Tibial nerve (tissue), 4 donors: ENCODE measurements at places on chromosomes 1 and 21. TPM values are rescaled to one million over a fixed set of nuclear protein-coding genes. Genes with fewer than 3 reads are reported as not detected.

The TIE1 gene
- 37.5 TPM for total RNA-seq

DNA sequence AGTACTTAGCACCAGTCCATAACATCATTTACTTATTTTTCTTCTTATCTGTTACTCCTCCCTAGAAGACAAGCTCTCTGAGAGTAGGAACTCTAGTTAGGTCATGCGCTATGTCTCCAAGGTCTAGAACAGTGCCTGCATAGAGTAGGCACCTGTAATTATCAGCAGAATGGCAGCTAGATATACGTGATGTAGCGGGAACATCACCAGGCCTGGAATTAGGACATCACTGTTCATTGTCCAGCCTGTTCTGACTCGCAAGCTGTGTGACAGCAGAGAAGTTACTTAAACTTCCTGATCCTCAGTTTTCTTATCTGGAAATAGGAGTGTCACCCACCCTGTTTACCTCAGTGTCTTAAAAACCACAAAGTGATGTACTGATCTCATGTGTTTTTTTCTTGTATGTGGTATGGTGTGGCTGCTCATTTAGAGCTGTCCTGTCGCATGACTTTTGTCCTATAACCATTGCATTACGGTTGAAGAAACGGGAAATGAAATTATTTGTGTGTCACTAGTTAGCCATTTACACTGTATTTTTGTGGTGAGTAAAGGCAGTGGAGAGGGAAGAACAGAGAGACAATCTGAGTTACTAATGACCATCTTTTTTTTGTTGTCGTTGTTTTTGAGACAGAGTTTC, 37.1 kb upstream of the EXO1 start:
- H3K4me3 ChIP-seq: no peak overlapping the region
- H3K27ac ChIP-seq: no peak overlapping the region
- H3K4me1 ChIP-seq: no peaks in the 10 kb centered on the region
- DNase-seq: no peak
- H3K36me3 ChIP-seq: no peaks in the 10 kb centered on the region

The LINGO4 gene
- total RNA-seq: not detected

The SMCP gene
- total RNA-seq: not detected

- H3K27ac ChIP-seq: peak overlapping the region; percentile 58
- peak; percentile 53 for DNase-seq
- no peaks in the 10 kb centered on the region for H3K36me3 ChIP-seq
- no peaks in the 10 kb centered on the region for H3K4me1 ChIP-seq
- H3K4me3 ChIP-seq: no peak overlapping the region
- no peaks in the 10 kb centered on the region for H3K27me3 ChIP-seq
Observed at GRCh38 chr1:232728507-232729263, 76.5 kb upstream of the MAP10 start.

DNA sequence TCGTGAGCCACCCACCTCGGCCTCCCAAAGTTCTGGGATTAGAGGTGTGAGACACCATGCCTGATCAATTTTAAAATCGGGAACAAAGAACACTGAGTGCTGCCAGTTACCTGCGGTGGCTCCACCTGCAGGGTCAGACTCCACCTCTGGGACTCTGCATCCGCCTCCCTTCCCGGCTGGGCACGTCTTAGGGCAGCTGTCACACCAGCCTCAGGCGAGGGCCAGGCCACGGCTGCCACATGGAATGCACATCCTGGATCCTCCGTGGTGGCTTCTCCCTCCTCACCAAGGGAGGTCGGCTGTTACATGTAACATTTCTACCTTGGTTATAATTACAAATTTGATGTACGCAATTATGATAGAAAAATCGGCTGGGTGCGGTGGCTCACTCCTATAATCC, 5.9 kb upstream of the MXRA8 start:
- no peaks in the 10 kb centered on the region for H3K36me3 ChIP-seq
- H3K27me3 ChIP-seq: no peaks in the 10 kb centered on the region
- no peak overlapping the region for H3K4me3 ChIP-seq
- H3K27ac ChIP-seq: no peak overlapping the region
- no peak for DNase-seq
- peaks cover 26% of the 10 kb centered on the region for H3K4me1 ChIP-seq

The OR6P1 gene
- total RNA-seq: not detected

DNA sequence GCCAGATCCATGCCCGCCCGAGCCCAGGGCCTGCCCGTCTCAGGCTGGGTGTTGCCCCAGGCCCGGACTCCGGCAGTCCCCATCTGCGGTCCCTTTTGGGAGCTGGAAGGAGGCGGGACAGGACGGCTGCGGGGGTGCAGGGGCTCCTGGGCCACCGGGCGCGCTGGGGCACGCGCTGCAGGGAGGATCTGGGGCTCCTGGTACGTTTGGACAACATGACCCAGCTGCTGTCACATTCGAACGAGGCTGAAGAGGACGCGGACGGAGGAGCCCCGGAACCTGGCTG, 6.6 kb upstream of the CALML6 start:
- no peaks in the 10 kb centered on the region for H3K27me3 ChIP-seq
- DNase-seq: no peak
- no peaks in the 10 kb centered on the region for H3K36me3 ChIP-seq
- H3K4me1 ChIP-seq: peaks cover 38% of the 10 kb centered on the region
- peak overlapping the region; percentile 88 for H3K4me3 ChIP-seq

DNA sequence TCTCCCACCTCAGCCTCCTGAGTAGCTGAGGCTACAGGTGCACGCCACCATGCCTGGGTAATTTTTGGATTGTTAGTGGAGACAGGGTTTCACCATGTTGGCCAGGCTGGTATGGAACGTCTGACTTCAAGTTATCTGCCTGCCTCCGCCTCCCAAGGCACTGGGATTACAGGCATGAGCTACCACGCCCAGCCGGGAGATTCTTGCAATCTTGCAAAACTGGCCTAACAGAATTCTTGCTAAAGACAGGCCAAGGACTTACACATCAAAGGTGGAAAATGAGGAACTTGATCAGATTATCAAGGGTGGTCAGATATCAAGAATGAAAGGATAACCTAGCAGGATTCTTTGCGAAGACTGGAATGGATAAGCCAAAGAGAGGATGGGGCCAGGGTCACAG, 98.3 kb upstream of the TIAM1 start:
- H3K36me3 ChIP-seq: no peaks in the 10 kb centered on the region
- H3K4me1 ChIP-seq: no peaks in the 10 kb centered on the region
- H3K4me3 ChIP-seq: no peak overlapping the region
- DNase-seq: no peak

DNA sequence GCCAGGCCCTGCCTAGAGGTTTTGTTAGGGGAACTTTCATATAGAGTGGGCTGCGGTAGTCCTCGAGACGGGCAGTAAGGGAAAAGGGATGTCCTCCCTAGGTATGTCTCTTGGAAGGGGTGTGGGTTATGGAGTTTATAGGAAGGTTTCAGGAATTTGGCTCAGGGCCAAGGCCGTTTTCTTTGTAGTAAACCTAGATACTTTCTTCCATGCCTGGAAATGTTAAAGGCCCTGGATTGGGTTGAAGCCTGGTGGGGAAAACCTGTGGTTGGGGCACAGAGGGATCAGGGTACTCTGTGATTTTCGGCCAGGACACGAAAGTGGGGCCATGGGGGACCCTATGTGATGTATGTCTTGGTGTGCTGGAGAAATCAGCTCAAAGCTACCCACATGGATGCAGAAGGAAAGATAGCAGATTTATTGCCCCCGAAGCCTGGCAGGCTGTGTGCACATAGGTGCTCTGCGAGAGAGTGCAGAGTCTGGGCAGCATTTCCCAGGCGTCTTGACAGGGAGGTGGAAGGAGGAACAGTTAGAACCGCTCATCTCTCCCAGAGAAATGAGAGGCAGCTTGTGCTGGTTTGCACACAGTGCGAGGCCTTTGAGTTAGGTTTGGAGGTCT, 1.7 kb downstream of the SNAP47 start:
- H3K27me3 ChIP-seq: no peaks in the 10 kb centered on the region
- H3K4me3 ChIP-seq: no peak overlapping the region
- DNase-seq: no peak
- H3K4me1 ChIP-seq: peaks cover 24% of the 10 kb centered on the region
- no peak overlapping the region for H3K27ac ChIP-seq

- H3K4me3 ChIP-seq: no peak overlapping the region
- H3K27ac ChIP-seq: no peak overlapping the region
- DNase-seq: no peak
- peaks cover 11% of the 10 kb centered on the region for H3K36me3 ChIP-seq
- H3K4me1 ChIP-seq: no peaks in the 10 kb centered on the region
Observed at GRCh38 chr1:170067253-170067819, 7.2 kb downstream of the KIFAP3 start.

DNA sequence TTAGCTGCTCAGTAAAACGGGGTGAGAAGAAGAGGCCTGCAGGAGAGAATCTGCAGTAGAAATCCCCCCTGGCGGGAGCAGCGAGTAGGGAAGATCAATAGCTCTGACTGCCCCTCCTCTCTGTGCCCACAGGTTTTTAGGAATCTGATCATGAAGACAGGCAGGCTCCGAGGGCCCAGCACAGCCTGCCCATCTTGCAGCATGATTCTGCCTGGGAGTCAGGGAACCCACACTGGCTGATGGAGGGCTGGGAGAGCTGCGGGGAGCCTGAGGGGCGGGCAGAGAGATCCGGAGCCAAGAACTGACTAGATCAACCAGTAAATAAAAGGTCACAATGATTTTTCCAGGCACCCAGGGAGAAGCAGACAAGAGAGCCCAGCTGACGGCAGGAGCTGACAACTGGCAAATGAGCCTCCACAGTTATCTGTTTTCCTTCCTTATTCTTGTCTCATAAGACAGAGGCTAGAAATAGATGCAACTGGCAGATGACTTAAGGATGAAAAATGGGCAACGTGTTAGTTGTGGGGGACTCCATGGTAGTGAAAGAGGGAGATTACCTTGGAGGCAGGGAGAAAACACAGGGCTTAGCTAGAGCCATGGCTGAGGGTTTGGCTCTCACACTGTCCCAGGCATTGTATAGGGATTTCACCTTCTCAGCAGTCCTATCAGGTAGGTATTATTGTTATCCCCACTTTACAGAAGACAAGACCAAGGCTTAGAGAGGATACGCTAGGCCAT, 116.2 kb downstream of the PLXNA2 start:
- no peaks in the 10 kb centered on the region for H3K4me1 ChIP-seq
- no peak overlapping the region for H3K4me3 ChIP-seq
- no peaks in the 10 kb centered on the region for H3K27me3 ChIP-seq
- no peak overlapping the region for H3K27ac ChIP-seq
- no peaks in the 10 kb centered on the region for H3K36me3 ChIP-seq
- no peak for DNase-seq

DNA sequence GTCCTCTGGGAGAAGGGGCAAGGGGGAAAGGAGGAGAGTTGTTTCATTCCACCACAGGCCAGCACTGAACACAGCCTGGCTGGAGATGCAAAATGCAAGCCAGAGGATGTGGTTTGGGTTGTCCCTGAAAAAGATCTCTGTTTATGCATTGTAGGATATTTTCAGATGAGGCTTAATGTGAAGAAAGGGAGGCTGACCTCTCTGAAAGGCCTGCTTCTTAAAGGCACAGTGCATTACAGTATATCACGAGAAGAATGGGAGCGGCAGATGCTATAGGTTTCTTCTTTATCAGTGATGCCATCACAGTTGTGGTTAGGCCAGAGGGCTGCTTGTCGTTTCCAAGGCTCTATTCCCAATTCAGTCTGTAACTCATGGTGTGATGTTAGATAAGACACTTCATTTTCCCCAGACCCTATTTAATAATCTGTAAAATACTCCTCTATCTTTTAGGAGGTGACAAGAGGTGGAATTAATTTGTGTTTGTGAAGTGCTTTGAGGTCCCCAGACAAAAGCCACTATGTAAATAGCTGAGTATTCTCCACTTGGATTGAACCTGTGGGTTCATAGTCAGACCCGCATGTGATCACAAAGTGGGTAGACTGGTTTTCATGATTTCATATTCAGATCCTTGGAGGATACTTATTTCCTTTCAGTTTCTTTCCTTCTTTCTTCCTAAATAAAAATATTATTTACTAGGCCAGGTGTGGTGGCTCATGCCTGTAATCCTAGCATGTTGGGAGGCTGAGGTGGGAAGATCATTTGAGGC, 76.5 kb upstream of the WDR26 start:
- H3K27me3 ChIP-seq: no peaks in the 10 kb centered on the region
- H3K36me3 ChIP-seq: no peaks in the 10 kb centered on the region
- no peak overlapping the region for H3K4me3 ChIP-seq
- H3K4me1 ChIP-seq: no peaks in the 10 kb centered on the region
- no peak for DNase-seq
- H3K27ac ChIP-seq: no peak overlapping the region

DNA sequence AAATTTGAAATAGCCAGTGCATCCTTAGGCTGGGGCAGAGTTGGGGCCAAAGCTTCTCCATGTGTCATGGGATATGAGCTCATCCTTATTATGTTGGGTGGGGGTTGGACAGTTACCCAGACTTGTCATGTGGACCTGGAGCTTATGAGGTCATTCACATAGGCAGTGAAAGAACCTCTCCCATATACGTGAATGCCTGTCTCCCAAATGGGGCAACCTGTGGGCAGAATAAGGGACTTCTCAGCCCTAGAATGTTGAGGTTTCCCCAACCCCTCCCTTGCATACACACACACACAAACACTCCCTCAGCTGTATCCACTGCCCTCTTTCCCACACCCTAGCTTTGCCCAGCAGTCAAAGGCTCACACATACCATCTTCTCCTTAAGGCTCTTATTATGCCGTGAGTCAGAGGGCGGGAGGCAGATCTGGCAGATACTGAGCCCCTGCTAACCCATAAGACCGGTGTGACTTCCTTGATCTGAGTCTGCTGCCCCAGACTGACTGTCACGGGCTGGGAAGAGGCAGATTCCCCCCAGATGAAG, 2.3 kb upstream of the IVL start:
- no peak overlapping the region for H3K4me3 ChIP-seq
- H3K4me1 ChIP-seq: no peaks in the 10 kb centered on the region
- H3K27ac ChIP-seq: no peak overlapping the region

The KRTAP6-2 gene
- not detected for total RNA-seq
